Fibroblast of skin of left quadriceps (primary cell): ENCODE measurements at places on chromosomes 3 and 15.

GRCh38 chr3:113065336-113065735, 74.6 kb downstream of the GTPBP8 start:
- no peak for DNase-seq

GRCh38 chr3:150348500-150348899, 59.6 kb upstream of the TSC22D2 start:
- peak; percentile 74 for DNase-seq

DNA sequence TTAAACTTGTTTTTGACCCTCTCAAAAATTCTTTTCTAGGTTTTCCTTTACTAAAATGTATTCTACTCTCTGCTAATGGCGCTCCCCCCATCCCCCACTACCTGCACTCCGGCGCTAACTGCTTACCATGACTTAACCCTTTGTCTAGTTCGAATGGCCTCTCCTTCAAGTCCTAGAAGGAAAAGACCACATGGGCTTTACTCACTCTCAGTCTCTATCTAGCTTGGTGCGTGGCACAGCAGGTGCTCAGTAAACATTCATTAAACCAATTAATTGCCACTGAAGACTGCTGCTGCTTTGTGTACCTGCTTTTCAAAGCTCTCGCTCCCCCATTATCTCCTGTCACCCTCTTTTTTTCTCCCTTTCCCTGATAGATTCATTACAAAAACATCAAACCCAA, 457.7 kb upstream of the THRB start:
- DNase-seq, result no peak

- DNase-seq, result no peak
Measured at GRCh38 chr3:138113326-138113725, 2.1 kb downstream of the DZIP1L start.

DNA sequence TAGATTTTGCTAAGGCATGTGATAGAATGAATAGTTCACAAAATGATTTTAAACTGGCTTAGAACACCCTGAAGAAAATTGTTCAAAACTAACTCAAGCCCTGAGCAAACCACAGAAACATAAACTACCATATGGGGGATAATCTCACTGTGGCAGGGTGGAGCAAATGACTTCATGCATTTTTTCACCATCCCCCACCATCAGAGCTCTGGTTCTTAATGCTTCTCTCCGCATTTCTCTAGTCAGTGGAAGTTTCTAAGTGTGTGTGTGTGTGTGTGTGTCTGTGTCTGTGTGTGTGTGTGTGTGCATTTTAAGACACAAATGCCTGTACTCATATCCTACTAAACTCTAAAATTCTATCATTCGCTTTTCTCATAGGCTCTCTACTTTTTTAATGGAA, 107.1 kb upstream of the PHLDB2 start:
- DNase-seq, result peak; percentile 96

DNA sequence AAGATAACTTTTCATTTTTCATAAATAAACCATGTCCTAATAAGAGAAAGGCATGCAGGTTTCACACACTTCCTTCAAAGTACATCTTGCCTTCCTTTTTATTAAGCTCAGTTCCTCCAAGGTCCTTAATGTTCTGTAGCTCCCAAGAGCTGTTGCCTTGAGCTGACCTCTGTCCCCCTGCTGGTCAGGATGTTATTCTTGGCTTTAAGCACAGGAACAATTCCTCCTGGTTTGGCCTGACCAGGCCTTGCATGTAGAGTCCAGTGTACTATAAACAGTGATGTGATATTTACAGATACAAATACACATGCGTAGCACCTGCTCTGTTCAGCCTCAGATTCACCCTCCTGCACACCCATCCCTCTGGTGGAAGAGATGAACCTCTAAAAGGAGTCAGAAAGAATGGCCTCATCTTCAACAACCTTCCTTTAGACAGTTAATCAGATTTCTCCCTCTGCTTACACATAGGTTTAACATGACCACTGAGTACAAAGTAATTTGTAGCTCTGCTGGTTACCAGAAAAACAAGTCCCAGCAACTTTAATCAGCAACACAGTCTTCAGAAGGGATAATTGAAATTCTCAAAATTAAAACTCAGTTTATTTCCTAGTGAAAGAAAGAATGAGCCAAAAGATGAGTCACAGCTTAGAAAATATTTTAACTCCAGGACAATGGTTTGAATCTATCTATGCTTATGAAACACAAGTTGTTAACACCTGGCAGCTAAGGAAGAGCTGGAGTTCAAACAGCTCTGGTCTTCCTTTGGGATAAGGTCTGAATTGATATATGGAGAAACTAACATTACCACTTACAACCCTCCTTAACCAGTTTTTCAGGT, 46.5 kb downstream of the PTPN9 start:
- DNase-seq, result no peak
